ENCODE measurements at places on chromosomes 3 and 15. TPM values are rescaled to one million over a fixed set of nuclear protein-coding genes. Genes with fewer than 3 reads are reported as not detected.

The CACNA2D2 gene
- total RNA-seq, result not detected

The CLEC3B gene
- total RNA-seq, result 48.9 TPM

The CSTA gene
- total RNA-seq, result 18.1 TPM

The UNC13C gene
- under 0.01 TPM for total RNA-seq

The GOLGA8M gene
- under 0.01 TPM for total RNA-seq

The CCR9 gene
- total RNA-seq, result not detected

The FANCD2OS gene
- total RNA-seq, result not detected

The LRTM1 gene
- not detected for total RNA-seq

The TRH gene
- total RNA-seq, result under 0.01 TPM

The STX19 gene
- total RNA-seq, result not detected

The SI gene
- total RNA-seq, result not detected

The SNX22 gene
- 0.29 TPM for total RNA-seq

The GOLGA8R gene
- 3.3 TPM for total RNA-seq

The TTC21A gene
- 8.5 TPM for total RNA-seq

The KNG1 gene
- total RNA-seq, result not detected

The CTXND1 gene
- total RNA-seq, result not detected

The SAMMSON gene
- total RNA-seq, result not detected

The IQCH gene
- 4.7 TPM for total RNA-seq

The PP2D1 gene
- not detected for total RNA-seq

The DLL4 gene
- not detected for total RNA-seq

The TGM4 gene
- total RNA-seq, result not detected

The PCNP gene
- 93.4 TPM for total RNA-seq

The TMOD2 gene
- total RNA-seq, result 9.8 TPM

The KBTBD13 gene
- total RNA-seq, result not detected

The KIAA1143 gene
- total RNA-seq, result 31.8 TPM

The SLC6A1 gene
- not detected for total RNA-seq

The ATP8B4 gene
- 1.1 TPM for total RNA-seq

The CLDN16 gene
- under 0.01 TPM for total RNA-seq

The RETNLB gene
- total RNA-seq, result not detected

The VGLL3 gene
- total RNA-seq, result 242 TPM

The GPR15 gene
- total RNA-seq, result not detected

The FEZF2 gene
- not detected for total RNA-seq

The JAGN1 gene
- 21.8 TPM for total RNA-seq

The EPHA6 gene
- not detected for total RNA-seq

The SLC22A14 gene
- 0.29 TPM for total RNA-seq

The LMAN1L gene
- total RNA-seq, result under 0.01 TPM

The NTRK3 gene
- total RNA-seq, result 0.72 TPM

The CKMT1A gene
- total RNA-seq, result not detected

Measured in osteoblast (primary cell).